Neural progenitor cell (in vitro differentiated cells): ENCODE measurements at places on chromosomes 7 and 10. TPM values are rescaled to one million over a fixed set of nuclear protein-coding genes. Genes with fewer than 3 reads are reported as not detected.

CUZD1 gene
- 0.43 and 0.74 TPM in 2 replicates for total RNA-seq

SPRN gene
- 0.06 and 0.12 TPM in 2 replicates for total RNA-seq

NEBL gene
- 52.8 and 77.6 TPM in 2 replicates for total RNA-seq

COL13A1 gene
- total RNA-seq, result 1.3 and 9.5 TPM in 2 replicates

HOXA3 gene
- total RNA-seq, result not detected in 2 replicates
